ENCODE measurements at places on chromosomes 6 and 20.

- no peak for DNase-seq
Observed at GRCh38 chr20:5364136-5364821, 47.5 kb upstream of the PROKR2 start.

- DNase-seq = no peak
Observed at GRCh38 chr20:1876975-1877608, 18.1 kb upstream of the SIRPA start.

DNA sequence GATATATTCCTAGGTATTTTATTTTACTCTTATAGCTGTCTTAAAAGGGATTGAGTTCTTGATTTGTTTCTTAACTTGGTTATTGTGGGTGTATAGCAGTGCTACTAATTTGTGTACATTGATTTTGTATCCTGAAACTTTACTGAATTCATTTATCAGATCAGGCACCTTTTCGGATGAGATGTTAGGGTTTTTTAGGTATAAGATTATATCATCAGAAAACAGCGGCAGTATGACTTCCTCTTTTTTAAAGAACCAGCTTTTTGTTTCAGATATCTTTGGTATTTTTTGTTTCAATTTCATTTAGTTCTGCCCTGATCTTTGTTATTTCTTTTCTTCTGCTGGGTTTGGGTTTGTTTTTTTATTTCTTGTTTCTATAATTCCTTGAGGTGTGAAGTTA is 382.4 kb upstream of the ADGRB3 start:
- DNase-seq = no peak

GRCh38 chr20:62359043-62359490 is 8.0 kb downstream of the LAMA5 start:
- no peak for DNase-seq

DNA sequence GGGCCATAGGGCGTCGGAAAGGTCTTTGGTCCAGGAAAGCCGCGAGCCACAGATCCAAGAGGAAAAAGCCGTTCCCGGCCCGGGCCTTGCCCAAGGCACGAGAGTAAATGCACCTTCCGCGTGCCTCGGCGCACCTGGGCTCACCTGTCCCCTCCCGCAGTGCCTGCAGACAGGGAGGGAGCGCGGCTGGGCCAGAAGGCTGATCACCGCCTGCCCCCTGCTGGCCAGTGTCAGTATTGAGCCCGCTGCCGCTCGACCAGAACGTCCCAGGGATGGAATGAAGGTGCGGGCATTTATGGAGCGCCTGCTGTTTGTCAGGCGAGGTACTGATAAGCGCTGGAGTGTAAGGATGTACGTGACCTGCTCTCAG is 679 bp upstream of the LPIN3 start:
- peak; percentile 89 for DNase-seq

- DNase-seq = no peak
Observed at GRCh38 chr20:48056218-48056617, 270.9 kb upstream of the SULF2 start.

- DNase-seq = peak; percentile 5
Observed at GRCh38 chr6:140485740-140486449, 1111.4 kb upstream of the CITED2 start.

DNA sequence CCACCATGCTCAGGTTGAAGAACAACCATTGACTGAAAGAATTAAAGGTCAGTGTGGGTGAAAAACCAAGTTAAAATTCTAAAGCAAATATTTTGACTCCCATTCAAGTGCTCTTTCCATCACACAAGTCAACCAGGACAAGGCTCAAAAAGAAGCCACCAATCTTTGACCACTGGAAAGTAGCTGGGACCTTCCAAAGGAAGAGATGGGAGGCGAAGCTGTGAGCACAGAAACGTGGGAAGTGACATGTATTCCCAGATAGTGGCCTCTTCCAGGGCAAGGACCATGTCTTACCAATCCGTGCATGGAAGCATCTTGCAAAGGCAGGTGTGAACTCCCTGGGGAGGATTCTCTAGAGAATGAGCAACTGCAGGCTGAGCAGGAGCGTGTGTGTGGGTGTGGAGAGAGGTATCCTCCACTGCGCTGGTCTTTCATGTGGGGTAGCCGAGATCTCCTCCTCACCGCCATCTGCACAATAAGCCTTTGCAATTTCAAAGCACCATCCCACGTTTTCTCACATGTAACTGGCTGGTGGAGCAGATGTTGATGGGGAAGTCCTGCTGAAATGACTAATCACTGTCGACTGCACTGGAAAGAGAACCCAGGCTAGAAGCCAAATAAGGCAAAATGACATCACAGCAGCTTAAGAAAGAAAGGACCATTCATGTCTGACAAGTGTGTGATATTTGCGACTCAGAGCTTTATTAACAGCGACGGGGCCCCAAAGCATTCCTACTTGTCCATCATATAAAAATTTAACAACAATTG is 189.4 kb upstream of the RREB1 start:
- peak; percentile 79 for DNase-seq

- no peak for DNase-seq
Observed at GRCh38 chr6:127051571-127052260, 66.8 kb upstream of the RSPO3 start.

- DNase-seq = no peak
Observed at GRCh38 chr6:150202934-150203333, 60.1 kb downstream of the PPP1R14C start.

- DNase-seq = no peak
Observed at GRCh38 chr20:51489611-51490010, 52.9 kb downstream of the NFATC2 start.

DNA sequence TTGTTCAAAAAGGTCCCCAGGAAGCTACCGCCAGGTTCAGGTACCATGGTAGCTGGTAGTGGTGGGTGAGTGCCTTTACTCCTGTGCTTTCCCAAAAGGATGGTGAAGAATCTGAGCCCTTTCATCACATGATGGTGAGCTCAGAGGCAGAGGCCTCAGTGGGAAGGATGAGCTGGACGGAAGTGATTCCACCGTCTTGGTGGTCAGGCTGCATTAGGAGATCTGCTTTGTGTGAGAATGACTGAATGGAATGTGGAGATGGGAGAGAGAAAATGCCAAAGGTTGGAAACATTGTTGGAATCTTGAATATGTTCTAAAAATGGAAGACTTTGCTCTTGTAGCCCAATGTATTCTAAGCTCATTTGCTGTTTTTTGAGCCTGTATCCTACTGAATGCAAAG is 108.1 kb upstream of the SCP2D1 start:
- DNase-seq = no peak

- no peak for DNase-seq
Observed at GRCh38 chr20:22312744-22313346, 271.5 kb downstream of the FOXA2 start.

DNA sequence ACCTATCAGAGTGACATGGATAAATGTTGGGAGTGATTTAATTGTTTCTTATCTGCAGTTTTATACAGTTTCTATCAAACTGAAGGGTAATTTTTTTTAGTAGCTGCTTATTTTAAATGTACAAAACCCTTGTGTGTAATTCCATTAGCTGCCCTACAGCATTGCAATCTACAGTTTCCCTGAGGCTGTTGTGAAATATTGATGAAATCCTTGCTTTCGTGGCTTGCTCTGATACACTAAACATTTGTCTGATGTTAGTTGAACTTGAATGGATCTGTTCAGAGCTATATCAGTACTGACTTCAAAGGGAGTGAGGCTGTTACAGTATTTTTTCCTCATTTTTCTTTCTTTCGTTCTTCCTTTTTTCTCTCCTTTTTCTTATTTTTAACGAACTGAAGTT is 255.4 kb downstream of the TSHZ2 start:
- DNase-seq = no peak

GRCh38 chr6:151065027-151065815 is 174.5 kb upstream of the AKAP12 start:
- DNase-seq = no peak

GRCh38 chr6:19665613-19665909 is 171.6 kb upstream of the ID4 start:
- DNase-seq = no peak

DNA sequence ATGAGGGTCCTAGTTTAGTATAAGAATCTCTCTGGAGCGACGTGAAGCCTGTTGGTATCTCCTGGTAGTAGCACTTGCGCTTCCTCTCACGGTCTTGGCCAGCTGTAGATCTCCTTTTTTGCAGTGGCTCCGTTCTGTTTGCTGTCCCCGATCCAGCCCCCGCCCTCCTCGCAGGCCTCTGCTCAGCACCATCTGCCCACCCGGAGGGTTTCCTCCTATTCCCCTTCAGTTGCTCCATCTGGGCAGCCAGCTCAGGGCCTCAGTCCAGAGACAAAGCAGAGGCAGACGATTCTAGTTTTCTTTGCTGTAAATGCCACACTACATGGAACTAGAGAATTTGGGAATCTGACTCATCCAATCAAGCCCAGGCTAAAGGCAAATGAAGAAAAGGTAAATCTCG is 126.6 kb downstream of the TIAM2 start:
- no peak for DNase-seq

- no peak for DNase-seq
Observed at GRCh38 chr20:4158466-4159050, 143.2 kb upstream of the RNF24 start.

DNA sequence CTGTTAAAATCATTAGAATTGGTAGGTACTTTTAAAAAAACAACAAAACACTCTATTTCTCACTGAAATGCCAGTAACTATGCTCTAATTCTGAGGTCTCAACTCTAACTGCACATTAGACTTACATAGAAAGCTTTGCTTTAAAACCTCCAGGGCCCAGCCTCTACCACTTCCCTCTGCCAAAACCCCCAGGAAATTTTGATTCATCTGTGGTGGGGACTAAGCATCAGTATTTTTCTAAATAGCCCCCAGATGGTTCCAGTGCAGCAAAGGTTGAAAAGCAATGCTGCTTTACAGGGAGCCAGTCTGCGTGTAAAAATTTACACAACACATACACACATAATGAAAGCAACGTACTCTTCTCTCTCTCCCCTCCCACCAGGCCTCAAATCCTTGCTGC is 3.8 kb downstream of the TBC1D32 start:
- DNase-seq = no peak

GRCh38 chr6:143376861-143377260 is 73.6 kb downstream of the ADAT2 start:
- DNase-seq = no peak

- no peak for DNase-seq
Observed at GRCh38 chr20:22431419-22431818, 153.0 kb downstream of the FOXA2 start.

- no peak for DNase-seq
Observed at GRCh38 chr20:37417617-37418467, 71.9 kb downstream of the SRC start.

- no peak for DNase-seq
Observed at GRCh38 chr6:168452685-168453377, 11.8 kb downstream of the SMOC2 start.

DNA sequence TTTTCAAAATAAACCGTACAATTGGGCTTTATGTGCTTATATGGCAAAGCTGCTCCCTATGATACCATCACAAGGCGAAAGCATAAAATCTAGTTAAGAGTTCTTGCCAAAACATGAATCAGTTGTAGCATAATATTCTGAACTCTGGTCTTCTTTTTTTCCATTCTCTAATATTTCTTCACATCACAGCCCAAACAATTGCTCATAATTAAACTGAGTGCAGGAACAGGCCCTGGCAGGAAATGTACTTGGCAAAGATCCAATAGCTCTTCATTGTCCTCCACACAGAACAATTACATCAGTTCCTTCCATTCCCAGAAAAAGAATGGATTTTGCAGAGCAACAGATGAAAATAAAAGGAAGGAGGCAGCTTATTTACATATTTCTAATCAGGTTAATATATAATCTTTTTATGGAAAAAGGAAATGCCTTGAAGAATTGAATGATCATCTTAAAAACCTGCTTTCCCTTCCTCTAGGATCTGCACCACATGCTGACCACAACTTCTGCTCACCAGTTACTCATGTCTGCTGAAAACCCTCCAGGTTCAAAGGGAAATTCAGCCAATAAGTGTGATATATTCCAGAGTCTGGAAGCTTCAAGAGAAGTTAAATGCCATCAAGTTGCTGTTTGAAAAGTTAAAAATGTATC is 123.3 kb upstream of the COL21A1 start:
- no peak for DNase-seq

- no peak for DNase-seq
Observed at GRCh38 chr6:124949706-124950105, 12.5 kb upstream of the RNF217 start.

DNA sequence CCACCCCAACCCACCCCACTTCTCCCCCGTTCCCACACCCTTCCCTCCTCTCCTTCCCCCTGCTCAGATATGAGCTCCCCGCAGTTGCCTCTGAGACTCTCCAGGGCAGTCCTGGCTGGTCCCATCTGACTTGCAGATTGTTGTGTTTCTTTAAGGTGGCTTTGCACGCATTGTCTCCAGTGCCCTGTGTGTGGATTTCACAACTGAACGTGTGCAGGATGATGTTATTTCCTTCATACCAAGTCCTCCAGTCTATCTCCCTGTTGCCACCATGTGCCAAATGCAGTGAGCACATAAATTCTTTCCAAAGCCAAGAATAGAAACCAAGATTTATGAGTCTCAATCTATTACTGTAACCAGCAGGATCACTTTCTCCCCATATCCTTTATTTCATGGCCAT is 79.1 kb downstream of the TMEM242 start:
- no peak for DNase-seq

DNA sequence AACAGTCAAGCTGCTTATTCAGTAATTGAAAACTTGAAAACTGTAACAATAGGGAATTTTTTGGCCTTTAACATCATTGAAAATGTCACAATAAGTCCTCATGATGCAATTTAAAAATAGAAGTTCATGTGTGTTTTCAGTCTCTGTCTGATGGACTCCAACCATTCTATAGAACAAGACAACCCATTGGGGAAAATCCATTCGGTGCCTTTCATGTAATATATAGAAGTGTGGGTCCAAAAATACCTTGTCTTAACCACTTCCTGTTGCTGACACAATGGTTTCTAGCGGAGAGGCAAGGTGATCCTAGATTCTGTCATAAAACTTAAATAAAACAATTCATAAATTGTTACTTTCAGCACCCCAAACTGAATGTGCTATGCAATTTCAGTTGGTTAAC is 1131.3 kb upstream of the MAP3K7 start:
- DNase-seq = no peak

DNA sequence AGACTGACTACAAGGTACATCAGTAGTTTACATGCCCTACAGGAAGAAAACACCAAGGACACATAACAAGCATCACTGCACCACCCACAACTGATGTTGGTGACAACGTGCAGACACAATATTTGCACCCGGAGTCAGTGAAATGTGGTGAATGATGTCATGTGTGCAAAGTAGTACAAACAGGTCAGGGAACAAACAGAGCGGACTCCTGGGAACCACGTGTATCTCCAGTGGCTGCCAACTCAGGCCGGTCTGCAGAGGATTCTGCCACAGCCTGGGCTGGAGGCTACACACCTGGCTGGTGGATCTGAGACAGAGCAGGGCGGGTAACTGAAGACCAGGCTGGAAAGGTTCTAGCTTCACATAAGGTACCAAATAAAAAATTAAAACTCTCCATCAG is 28.2 kb upstream of the RPS6KA2 start:
- DNase-seq = no peak

GRCh38 chr20:34998331-34998950 is 42.8 kb downstream of the MYH7B start:
- DNase-seq = no peak

- no peak for DNase-seq
Observed at GRCh38 chr6:6581054-6581453, 7.5 kb upstream of the LY86 start.

- DNase-seq = no peak
Observed at GRCh38 chr6:105041880-105042279, 85.0 kb downstream of the LIN28B start.
